Amniotic epithelial cell (primary cell): ENCODE measurements at places on chromosomes 16 and 17.
A peak's percentile ranks its signal among the peaks of the same experiment; 100 is the strongest.

DNA sequence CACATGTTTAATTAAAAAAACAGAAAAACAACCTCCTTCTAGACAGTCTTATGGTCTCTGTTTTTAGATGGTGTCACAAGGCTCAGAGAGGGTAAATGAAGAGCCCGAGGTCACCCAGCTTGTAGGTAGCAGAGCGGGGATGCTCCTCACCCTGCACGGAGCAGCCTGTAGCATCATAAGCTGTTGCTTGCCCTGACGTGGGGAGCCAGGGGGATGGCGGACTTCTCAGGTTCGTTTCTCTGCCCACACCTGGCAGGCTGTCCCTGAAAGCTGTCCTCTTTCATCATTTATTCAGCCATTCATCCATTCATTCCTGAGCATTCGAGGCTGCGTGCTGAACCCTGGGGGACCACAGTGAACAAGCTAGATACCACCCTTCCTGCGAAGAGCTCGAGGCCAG, 75.7 kb upstream of the KSR1 start:
- no peak for DNase-seq

GRCh38 chr16:29641561-29641960, 21.5 kb upstream of the SPN start:
- no peak for DNase-seq

DNA sequence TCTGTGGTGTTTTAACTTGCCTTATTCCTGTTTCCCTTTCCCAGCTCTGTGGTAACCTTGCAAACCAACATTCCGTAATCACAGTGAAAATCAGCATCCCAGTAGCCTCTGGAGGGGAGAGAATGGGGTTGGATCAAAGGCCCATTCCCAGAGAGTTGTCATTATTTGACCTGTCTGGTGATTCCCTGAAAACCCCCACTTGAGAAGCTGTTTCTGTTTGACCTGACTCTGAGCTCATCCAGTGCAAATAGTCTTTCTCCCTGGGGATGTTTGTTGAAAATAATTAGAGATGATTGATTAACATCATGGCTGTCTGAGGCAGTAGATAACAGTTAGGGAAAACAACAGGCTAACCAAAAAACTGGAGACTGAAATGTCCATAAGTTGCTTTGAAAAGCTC, 3.0 kb downstream of the CACNG1 start:
- DNase-seq = no peak

DNA sequence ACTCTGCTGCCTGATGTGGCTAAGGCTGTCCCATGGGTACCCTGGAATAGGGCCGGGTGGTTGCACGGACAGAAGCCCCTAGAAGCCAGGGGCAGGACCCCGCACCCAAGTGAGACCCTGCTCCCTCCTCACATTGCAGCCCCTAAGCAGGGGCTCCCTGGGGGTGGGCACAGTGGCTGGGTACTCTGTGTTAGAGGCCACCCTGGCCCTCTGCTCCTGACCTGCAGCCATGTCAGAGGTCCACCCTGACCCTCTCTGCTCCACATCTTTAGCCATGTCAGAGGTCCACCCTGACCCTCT, 2.1 kb downstream of the CBFA2T3 start:
- DNase-seq = no peak

- no peak for DNase-seq
These were observed 4.7 kb downstream of the C17orf113 start for GRCh38 chr17:42045719-42046118.

DNA sequence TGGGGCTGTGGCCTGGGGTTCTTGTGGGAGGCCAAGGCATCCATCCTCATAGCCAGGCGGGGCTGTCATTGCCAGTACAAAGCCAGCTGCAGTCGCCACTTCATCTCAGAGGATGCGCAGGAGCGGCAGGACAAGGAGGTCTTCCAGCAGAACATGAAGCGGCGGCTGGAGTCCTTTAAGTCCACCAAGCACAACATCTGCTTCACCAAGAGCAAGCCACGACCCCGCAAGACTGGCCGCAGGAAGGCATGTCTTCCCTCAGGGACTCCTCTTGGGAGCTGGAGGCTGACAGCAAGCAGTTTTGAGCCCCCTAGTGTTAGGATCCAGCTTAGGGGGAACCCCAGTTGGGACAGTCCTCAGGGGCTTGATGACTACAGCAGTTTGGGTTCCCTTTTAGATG, 15.1 kb upstream of the PLEKHG4 start:
- DNase-seq = no peak

- DNase-seq = no peak
These were observed 1.6 kb downstream of the CA7 start for GRCh38 chr16:66845791-66846221.

DNA sequence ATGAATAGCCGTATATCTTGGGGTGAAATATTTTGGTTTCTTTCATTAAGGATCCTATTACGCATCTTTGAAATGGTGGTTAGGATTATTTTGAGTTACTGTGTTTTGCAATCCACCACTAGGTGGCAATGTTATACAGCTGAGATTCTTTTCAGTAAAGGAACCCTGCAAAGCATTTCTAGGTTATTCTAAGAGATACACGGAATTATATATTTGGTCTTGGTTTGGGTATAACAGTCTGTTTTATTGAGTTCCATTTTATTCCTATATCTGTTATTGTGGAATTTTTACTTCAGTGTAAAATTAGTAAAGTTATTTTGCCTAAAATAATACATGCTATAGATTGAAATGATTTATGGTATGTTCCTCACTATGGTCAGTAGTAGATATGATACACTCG, 62.9 kb upstream of the CPHXL start:
- DNase-seq = peak; percentile 49

GRCh38 chr16:89064606-89065457, 28.8 kb upstream of the ACSF3 start:
- DNase-seq = no peak

DNA sequence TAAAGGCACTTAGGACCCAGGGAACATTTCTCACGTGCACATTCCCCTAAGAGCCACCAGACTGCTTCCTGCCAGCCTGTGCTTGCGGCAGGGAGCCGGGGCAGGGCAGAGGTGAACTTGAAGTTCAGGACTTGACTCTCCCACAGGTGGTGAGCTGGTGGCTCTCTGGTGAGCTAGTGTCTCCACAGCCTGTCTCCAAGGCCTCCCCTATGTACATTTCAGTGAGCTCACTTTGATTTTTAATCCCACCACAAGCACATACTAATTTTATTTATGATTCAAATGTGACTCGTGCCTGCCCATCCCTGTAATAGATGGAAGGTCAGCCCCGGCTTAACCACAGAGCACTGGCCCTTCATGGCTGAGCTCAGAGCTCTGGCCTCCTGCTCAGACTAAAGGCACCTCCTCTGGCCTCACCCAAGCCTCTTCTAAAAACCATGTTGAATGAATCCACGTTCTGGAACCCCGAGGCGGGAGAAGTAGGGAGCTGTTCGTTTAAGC, 9.2 kb downstream of the SNN start:
- peak; percentile 24 for DNase-seq

GRCh38 chr17:19492141-19492540, 41.5 kb upstream of the SLC47A1 start:
- no peak for DNase-seq

DNA sequence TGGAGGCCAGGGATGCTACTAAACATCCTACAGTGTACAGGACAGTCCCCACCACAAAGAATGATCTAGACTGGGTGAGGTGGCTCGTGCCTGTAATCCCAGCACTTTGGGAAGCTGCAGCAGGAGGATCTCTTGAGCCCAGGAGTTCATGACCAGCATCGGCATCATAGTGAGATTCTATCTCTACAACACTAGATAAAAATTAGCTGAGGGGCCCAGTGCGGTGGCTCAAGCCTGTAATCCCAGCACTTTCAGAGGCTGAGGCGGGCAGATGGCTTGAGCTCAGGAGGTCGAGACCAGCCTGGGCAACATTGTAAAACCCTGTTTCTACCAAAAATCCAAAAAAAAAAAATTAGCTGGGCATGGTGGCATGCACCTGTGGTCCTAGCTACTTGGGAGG, 5.4 kb upstream of the ZNF500 start:
- DNase-seq = no peak

DNA sequence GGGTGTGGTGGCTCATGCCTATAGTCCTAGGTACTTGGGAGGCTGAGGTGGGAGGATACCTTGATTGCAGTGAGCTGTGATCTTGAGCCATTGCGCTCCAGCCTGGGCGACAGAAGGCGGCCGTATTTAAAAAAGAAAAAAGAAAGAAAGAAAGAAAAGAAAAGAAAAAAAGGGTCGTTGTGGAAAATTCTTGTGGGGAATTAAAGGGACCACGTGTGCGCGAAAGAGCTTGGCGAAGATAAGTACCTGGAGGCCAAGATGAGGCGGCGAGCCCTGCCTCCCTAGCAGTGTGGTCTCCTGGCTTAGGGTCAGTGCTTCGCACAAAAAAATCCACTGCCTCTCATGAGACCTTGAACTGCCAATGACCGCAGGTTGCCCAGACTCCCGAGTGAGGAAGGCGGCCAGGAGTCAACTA, 728 bp upstream of the NMT1 start:
- DNase-seq = no peak

- no peak for DNase-seq
These were observed 1.3 kb downstream of the SHISA9 start for GRCh38 chr16:12902511-12903372.

GRCh38 chr16:56286809-56287208, 95.5 kb downstream of the GNAO1 start:
- DNase-seq = no peak

- DNase-seq = no peak
These were observed 26.9 kb upstream of the TENT4B start for GRCh38 chr16:50126183-50126582.

- no peak for DNase-seq
These were observed 100.3 kb downstream of the TANC2 start for GRCh38 chr17:63066158-63066813.

DNA sequence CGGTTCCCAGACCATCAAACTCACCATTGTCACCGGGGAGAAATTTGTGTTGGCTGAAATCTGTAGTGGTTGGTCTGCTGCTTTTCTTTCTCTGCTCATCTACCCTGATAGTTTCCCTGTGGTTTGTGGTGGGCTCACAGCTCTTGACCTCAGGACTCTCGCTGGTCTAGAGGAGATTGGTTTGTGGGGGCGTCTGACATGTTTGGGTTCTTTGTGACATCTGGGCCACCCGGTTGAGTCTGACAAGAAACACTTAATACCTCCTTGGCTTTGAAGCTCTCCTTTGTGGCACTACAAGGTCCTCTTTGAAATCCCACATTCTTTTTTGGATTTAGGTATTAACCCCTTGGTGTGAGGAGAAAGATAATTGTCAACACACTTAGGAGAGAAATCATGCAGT, 662.0 kb downstream of the WWOX start:
- DNase-seq = no peak

DNA sequence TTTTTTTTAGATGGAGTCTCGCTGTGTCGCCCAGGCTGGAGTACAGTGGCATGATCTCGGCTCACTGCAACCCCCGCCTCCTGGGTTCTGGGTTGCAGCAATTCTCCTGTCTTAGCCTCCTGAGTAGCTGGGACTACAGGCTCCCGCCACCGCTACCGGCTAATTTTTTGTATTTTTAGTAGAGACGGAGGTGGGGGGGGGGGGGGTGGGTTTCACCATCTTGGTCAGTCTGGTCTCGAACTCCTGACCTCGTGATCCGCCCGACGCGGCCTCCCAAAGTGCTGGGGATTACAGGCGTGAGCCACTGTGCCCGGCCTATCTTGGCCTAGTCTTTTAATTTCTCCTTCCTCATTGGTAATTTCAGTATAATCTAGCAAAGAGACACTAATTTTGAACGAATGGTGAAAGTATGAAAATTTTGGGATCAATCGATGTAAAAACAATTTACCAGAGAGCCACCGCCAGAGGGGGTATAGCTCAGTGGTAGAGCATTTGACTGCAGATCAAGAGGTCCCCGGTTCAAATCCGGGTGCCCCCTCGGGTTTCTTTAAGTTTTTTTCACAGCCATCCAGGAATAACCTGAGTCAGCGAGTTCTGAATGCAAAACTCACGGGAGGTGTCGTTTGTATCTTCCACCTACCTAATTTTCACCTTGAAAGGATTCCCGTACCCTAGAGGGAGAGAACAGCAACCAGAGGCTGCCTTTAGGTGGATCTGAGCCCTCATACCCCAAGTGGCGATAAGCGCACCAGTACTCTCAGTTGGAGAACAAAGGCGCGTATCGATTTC, 2.5 kb upstream of the LASP1 start:
- DNase-seq = peak; percentile 72
